Activated CD8-positive, alpha-beta T cell treated with anti-CD3 and anti-CD28 coated beads for 36 hours (primary cell): ENCODE measurements at places on chromosomes 4 and X. TPM values are rescaled to one million over a fixed set of nuclear protein-coding genes. Genes with fewer than 3 reads are reported as not detected.

The CTAG2 gene
- total RNA-seq: not detected

DNA sequence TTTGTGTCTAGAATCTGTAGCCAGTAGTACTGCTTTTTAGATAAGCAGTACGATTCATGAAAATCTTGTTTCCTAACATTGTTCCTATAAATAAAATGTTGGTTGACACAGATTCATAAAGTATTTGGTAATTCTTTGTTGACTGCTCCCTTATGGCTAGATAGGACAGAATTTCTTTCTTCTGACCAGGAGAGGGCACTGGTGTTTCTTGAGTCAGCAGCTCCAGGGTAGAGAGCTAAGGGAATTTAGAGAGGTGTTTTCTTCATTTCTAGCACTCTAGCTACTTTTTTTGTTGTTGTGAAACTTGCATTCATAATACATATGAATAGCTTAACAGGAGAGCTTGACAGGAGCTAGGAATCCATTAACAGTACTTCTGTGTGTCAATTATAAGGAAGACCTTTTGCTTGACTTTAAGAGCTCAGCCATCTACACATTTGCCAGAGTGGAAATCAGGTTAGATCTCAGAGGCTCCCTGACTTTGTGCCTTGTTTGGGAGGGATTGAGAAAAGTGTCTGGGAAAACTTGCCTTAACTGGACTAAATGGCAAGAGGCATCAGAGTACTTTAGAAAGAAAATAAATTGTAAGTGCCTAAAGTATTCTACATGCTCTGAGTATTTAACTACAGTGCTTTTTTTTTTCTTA, 756.1 kb downstream of the SH3BGRL start:
- peak; percentile 1 for DNase-seq

GRCh38 chr4:931194-931959, 739 bp downstream of the GAK start:
- peak; percentile 38 for DNase-seq

The PDLIM3 gene
- total RNA-seq: not detected

DNA sequence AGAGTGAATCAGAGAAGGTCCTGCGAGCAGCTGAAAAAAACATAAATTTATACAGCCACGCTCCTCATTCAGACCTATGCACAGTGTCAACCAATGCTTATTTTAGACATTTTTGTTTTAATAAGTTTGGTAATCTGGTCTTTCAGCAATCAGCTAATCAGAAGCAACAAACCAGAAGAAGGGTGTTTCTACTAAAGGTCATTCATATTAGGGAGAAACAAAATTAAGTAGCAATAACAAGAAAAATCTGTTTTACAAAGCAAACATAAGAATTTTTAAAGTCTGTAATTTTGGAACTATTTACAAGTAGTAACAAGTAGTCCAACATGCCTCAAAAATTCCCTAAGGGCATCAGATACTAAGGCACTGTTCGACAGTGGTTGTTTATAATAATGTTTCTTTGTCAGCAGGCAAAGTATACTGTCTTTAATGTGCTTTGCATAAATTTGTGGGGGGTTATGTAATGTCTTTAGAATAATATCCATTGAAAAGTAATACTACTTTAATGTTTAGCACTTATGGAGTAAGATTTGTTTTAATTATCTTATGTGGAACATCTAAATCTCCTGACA, 82.8 kb downstream of the PHOX2B start:
- no peak for DNase-seq

The BTK gene
- 1.6 TPM for total RNA-seq

DNA sequence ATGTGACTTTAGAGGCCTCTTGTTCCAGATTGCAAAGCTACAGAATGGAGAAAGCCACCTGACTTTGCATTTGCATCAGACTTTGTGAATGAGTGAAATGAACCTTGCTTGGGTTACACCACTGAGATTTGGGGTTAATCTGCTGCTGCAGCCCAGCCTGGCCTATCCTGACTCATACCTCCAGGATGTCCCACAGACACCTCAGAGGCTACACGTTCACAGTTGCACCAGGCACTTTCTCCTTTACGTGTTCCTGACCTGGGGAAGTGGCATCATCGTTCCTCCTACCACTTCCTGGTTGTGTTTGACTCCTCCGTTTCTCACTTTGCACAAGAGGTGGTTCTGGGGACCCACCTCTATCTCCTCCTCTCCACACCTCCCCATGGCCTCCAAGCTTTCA, 9.2 kb upstream of the SORCS2 start:
- DNase-seq: peak; percentile 65

DNA sequence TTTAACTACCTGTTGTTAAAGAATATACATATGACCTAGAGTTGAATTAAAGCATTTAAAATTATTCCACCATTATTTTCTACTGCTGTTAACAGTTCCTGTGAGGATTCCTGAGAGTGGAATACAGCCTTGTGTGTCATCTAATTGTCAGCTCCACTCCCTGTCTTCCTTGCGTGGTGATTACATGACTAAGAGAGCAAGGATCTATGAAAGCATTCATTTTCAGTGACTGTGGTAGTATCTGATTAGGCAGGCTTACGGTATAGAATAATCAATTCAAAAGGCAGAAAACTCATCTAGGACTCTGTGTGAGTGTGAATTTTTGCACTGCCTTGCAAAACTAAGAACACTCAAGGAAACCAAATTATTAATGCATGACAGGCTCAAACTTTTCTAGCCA, 577.8 kb downstream of the SH3BGRL start:
- no peak for DNase-seq

DNA sequence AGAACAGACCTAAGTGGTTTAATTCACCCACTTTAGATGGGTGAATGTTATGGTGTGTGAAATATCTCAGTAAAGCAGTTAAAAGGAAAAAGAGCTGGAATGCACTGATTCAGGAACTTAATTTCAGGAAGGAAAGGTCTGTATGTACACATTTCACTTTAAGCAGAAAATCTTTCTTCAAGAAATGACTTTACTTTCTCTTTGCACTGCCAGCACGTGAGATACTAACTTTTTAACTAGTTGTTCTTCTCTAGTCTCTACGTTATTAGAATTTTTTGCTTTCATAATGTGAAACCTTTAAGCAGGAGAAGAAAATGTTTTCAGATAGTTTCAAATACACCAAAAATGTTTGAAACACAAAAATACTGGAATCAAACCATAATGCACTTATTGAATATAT, 18.8 kb downstream of the C4orf46 start:
- no peak for DNase-seq

DNA sequence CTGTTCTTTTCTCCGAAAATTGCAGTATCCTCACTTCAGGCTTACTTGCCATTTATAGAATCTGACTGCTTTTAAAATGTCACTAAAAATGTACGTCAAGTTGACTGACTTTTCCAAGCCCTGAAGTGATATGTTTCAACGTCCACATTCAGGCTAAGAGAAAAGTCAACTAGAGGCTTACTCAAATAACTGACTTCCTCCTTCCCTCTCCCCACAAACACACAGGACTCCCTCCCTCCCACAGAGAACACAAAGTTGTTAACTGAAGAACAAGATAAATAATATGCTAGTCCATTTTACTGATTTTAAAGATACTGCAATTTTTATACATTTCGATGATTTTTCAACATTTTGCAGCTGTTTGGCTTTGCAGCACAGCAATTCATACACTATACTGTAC, 13.8 kb upstream of the CDKL2 start:
- no peak for DNase-seq

- DNase-seq: no peak
Observed at GRCh38 chrX:140337263-140337662, 167.6 kb downstream of the SOX3 start.

GRCh38 chr4:164748375-164748774, 5.6 kb upstream of the SMIM31 start:
- DNase-seq: no peak

- DNase-seq: peak; percentile 4
Observed at GRCh38 chr4:87543835-87544461, 14.8 kb upstream of the SPARCL1 start.

- no peak for DNase-seq
Observed at GRCh38 chr4:29276150-29276549, 1444.0 kb upstream of the PCDH7 start.

GRCh38 chr4:3107691-3108121, 33.2 kb downstream of the HTT start:
- no peak for DNase-seq

The FAM53A gene
- 1.8 TPM for total RNA-seq

DNA sequence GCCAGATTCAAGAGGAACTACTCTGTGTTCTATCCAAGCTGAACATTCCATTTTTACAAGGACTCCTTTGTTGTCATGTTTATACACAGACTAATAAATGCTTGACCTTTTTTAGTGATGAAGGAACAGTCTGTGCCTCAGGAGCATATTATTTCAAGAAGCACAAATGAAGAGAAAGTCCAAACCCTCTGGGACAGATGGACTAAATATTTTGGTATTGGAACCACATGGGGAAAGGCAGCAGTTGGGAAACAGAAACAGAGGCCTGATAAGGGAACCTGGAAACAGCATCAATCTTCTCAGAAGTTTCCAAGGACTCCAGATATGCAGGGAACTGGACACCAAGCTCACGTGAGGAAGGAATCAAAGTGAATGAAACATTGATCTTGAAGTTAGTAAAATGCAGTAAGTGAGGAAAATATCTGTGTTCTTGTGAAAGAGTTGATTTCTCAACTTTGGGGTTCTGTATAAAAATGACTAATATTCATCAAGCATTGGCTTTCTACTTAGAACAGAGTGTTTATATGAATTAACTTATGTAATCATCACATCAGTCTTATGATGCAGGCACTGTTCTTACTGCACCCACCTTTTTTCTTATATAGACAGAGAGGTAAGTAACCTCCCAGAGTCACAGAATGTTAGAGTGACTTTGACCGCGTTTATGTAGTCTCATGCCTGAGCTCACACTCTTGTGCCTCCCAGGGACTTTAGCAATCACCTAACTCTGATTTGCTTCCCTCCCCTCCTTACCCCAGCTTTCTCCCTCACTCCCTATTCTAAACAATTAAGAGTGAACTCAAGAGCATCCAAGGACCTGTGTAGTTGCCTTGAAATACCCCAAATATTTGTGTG, 148.9 kb upstream of the JADE1 start:
- no peak for DNase-seq

The RBM46 gene
- not detected for total RNA-seq

DNA sequence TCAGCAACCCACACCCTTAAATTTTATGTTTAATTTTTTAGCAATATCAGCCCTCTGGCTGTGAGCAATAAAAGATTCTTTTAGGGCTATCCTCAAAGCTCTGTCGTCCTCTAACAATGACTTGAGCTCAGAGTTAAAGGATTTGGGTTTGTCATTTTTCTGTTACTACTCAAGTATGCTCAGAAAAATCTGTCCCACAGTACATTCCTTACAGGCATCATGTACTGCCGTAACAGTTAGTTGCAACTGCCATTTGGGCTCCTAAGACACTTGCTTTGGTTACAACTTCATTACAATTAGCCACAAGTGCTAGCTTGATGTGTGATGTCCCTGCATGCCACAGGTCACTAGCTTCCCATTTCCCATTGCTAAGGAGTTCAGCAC, 33.2 kb downstream of the COQ2 start:
- DNase-seq: no peak

DNA sequence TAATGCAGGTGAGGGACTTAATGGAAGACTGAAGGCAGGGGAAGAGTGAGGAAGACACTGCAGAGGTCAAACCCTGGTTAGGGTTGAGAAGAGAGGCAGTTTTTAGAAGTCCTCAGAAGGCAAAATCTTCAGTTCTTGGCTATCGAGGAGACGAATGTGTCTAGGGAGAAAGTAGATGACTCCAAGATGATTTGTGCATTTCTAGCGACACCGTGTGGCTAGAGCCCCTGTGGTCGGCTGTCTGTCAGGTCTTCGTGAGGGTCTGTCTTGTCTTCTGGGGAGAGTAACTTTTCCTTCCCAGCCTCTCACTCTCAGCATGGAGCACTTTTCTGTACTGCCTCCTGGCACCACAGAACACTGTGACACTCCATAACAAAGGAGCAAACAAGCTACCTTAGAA, 458.1 kb downstream of the STIM2 start:
- peak; percentile 47 for DNase-seq

DNA sequence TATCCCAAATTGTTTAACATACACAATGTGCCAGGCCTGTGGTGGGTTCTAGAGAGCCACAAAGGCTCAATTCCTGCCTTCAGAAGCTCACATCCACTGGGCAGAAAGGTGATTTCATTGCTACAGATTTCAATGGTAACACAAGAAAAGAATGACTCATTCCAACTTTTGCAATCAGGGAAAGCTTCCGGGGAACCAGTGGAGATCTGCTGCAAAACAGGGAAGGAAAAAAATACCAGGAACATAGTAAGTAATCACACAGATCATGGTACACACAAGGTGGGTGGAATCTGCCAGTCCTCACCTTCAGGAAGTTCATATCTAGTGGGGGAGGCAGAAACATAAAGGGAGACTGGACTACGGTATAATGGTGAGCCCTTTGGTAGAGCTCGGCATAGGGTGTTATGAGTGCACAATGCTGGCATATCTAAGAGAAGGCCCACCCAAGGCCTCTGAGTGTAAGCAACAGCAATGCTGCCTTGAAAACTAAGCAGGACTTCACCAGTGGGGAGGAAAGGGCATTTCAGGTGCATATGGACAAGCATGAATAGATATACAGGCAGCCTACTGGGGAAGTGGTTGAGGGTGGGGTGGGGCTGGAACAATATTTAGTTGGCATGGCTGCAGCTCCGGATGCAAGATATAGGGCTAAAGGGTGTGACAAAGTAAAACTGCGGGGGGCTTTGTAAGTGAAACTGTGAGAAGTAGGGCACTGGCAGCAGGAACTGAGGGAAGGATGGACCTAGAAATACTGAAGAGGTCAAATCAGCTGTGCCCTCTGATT, 24.2 kb downstream of the GPRIN3 start:
- DNase-seq: peak; percentile 59

DNA sequence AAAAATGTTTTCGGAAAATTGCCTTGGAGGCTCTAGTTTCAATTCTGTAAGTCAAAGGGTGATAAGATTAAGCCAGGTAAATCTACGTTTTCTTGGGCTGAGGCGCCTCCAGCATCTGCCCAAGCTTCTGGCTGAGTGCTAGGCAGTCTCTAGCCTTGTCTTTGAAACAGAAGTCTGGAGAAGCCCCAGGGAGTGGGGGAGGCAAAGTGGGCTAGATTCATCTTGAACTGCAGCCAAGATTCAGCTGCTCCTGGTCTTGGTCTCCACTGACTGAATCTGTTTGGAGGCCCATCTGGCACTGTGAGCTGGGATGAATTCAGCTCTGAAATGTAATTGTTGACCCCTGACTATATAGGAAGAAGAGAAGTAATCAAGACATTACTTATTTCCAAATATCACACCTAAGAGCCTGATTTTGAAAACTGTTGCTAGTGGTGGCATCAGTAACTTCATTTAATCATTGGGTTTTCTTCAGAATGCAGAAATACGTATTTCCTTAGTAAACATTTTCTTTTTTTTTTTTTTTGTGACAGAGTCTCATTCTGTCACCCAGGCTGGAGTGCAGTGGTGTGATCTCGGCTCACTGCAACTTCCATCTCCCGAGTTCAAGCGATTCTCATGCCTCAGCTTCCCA, 187.3 kb upstream of the LEF1 start:
- DNase-seq: no peak

- no peak for DNase-seq
Observed at GRCh38 chrX:154607370-154607769, 11.7 kb downstream of the CTAG1B start.

GRCh38 chr4:185729391-185729804, 82.6 kb downstream of the SORBS2 start:
- no peak for DNase-seq

The CCDC160 gene
- not detected for total RNA-seq
